ENCODE measurements at places on chromosomes 12 and 14.
A peak's percentile ranks its signal among the peaks of the same experiment; 100 is the strongest.

DNA sequence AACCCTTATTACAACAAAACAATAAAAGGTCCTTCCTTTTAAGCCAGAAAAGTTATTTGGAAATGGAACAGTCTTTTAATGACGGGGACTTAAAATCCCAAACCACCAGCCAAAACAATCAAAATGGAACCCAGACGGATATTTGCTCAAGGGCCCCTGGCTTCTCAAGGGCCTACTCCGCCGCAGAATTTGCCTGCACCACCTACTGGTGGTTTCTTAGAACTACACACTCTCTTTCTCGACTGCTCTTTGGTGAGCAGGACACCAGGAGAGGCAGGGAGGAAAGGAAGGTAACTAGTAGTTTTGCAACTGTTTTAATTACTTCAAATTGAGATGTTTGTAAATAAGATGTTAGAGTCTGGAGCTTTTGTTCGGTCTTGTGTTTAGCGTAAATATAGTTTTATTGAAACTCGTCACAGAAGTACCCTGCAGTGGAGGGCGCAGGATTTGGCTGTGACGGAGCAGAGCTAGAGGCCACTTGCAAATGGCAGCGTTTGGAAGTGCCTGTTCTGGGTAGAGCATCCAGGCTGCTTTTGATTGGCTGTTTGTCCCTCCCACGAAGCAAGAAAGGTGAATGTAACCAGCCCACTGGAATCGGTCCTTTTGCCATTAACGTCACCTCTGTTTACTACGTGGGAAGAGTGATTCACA, 238.5 kb downstream of the CACNA1C start:
- peak; percentile 30 for DNase-seq

DNA sequence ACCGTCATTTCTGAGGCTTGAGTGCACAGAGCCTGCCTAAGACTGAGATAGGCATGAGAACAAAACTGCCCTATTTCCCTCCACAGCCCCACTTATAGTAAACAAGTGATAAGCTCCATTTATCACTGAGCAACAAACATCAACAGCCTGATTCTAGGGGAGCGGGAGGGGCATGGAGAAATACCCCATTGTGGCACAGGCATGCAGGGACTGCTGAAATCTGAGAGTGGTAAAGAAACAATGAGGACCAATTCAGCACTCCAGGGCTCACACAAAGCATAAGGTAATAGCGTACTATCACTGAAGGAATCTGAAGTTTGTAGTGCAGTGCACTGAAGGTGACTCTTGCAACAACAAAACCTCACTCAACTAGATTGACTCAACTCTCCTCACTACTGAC, 186.7 kb downstream of the ANO2 start:
- DNase-seq: no peak

- DNase-seq: no peak
These were observed 288.4 kb downstream of the CACNA1C start for GRCh38 chr12:2341051-2341751.

DNA sequence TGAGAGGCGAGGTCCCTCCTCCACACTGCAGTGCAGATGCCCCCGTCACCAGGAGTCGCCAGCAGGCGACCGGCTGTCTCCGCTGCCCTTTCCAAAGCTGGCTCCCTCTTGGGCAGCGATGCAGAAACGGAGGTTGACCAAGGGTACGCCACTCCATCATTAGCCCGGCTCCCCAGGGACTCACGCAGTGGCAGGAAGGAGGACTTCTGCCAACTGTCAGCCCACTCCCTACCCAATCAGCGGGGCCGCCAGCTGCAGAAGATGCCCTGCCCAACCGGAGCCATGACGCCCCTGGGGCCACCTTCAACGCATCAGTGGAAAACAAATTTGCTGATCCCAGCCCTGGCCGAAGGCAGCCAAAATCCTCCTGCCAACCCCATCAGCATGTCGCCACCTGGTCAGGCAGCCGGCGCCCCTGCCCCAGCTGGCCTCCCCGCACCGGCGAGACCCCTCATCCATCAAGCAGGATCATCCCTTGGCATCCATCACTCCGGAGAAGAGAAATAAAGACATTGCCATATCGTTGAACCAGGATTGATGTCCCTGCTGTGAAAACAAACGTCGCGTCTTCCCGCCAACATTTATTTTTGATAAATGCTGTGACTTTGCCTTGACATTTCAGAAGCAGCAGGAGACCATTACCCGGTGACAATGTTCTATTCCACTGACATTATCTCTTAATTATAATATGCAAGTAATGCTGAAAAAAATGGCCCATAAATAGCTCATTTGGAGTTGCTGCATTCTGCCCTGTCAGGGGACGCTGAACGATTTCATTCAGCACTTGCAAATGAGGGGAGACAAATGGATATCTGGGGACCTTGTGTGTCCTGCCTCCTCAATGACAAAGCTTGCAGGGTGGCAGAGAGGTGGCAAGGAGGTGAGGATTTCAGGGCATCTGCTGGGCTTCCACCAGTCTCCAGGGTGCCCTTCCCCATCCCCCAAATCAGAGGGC, 105.1 kb downstream of the SCARB1 start:
- DNase-seq: no peak

DNA sequence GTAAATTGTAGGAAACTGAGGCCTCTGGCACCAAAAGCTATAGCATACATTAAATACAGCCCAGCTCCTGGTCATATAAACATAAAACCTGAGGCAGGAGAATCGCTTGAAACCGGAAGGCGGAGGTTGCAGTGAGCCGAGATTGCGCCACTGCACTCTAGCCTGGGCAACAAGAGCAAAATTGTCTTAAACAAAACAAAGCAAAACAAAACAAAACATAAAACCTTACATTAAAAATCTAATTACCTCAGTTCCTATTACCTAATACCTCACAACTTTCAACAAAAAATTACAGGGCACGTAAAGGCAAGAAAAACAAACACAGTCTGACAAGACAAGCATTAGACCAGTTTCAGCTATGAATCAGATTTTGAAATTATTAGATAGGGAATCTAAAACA, 36.7 kb downstream of the TMEM116 start:
- no peak for DNase-seq

- no peak for DNase-seq
These were observed at the start of gene CPM for GRCh38 chr12:68932961-68933893. CPM (minus strand) TSS chr12:68933171; CDS start chr12:68932837, 334 bp downstream.

DNA sequence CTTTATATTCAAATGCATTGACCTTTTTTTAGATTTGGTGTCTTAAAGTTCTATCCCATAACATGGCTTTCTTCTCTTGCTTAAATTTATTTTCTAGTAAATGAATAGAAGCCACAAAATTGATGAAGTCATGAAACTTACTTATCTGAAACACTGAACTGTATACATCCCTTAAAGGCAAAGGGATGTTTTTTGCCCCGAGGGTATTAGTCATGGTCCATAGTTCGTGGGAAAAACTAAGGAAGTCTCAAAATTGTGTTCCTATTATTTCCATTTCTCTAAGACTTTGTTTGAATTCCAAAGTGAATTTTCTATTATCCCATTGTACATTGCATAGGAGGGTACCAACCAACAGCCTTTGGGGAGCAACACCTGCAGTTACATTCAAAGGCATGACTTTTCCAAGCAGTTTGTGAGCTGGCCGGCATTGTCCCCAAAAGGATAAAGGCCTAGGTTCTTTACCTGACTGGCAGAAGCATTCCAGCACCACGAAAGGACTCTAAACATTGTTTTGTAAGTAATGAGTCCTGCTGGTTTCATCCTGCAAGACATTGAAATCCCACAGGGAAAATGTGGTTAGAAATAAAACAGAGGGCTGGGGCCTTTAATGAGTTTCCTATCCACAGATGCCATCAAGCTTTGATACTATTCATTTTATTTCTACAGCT, 473.5 kb downstream of the PRKD1 start:
- no peak for DNase-seq

DNA sequence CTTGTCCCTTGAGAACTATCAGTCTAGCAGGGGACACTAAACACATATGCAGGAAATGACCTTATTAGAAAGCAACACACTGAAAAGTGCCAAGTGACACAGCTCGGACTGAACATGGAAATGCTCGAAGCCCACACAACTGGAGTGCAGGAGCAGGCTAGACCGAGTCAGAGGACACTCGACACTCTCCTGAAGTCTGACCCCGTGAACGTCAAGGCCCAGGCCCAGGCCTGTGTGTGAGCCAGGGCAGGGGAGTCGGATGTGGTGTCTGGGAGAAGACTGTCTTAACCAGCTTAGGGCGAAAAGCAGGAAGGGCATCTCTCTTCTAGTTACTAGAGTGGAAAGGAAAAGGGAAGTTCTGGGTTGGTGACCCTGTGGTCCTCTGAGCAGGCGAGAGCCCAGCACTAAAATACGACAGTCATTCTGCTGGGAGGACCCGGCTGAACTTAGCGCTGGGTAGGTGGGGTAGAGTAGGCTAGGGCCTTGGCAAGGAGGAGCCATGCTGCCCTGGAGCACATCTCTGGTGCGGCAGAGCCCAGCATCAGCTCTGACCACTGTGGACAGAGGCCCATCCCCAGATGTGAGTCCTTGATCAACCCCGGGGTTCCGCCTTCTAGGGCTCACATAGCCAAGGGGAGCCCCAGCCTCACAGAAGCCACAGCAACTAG, 93.0 kb downstream of the NTF3 start:
- no peak for DNase-seq

DNA sequence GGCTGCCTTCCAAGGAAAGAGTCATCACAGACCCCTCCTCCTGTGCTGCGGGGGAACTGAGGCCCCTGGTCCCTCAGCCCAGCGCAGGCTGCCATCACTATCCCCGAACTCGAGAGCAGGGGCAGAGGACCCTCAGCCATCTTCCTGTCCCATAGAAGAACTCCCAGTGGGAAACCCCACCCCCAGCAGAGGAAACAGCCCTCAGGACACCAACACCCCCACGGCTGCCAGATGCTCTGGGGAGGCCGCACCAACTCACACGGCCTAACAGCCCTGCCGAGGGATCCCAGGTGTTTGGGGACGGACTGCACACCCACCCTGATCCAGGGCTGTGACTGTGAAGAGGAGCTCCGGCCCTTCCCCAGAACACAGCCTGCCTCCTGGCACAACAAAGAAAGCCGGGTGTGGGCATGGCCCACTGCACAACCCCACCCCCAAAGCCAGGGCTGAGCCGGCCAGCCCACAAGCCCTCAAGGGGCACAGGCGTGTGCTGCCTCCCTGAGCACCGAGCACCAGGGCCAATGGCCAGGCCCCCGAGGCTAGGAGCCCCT, 16.3 kb upstream of the C14orf180 start:
- DNase-seq: no peak

DNA sequence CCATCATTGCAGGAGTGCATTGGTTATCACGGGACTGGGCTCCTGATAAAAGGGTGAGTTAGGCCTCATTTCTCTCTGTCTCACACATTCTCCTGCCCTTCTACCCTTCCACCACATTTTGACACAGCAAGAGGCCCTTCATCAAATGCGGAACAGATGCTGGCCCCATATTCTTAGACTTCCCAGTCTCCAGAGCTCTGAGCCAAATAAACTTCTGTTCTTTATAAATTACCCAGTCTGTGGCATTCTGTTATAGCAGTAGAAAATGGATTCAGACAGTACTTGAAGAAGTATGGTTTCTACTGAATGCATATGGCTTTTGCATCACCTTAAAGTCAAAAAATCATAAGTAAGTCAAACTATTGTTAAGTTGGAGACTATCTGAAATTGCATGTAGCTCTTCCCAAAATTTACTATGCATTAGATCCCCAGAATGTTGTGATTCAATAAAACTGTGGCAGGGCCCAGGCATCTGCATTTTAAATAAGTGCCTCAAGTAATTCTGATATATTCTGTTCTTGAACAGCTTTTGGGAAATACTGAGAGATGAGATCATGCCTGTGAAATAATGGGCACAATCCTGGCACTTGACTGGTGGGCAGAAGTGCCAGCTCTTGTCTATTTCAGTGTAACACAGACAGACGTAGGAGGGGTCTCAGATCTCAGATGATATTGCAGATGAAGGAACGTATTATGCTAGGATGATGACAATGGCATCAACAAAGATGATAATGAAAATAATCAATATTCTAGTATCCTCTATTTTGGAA, 68.2 kb downstream of the E2F7 start:
- DNase-seq: no peak

- DNase-seq: no peak
These were observed 17.4 kb downstream of the GALNT4 start for GRCh38 chr12:89507015-89507824.

- DNase-seq: peak; percentile 34
These were observed 4.4 kb upstream of the CFL2 start for GRCh38 chr14:34718750-34719304.

- DNase-seq: no peak
These were observed 374.4 kb downstream of the DPF3 start for GRCh38 chr14:72519543-72519942.

DNA sequence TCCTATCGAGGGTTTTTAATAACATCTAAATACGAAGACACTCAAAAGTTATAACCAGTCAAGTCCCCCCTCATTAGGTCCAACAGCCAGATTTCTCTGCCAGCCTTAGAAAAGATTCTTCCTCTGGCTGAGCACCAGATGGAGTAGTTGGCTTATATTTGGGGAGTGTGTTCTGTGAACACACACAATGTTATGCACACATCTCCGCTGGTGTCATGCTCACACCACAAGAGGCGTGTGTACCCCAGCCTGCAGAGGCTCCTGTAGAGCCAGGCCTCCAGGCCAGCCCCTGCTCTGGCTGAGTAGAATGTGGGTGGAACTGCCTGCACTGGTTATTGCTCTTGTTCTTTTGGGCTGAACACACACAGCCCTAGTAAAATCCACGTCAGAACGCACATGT, 64.0 kb downstream of the PIWIL1 start:
- DNase-seq: peak; percentile 59

DNA sequence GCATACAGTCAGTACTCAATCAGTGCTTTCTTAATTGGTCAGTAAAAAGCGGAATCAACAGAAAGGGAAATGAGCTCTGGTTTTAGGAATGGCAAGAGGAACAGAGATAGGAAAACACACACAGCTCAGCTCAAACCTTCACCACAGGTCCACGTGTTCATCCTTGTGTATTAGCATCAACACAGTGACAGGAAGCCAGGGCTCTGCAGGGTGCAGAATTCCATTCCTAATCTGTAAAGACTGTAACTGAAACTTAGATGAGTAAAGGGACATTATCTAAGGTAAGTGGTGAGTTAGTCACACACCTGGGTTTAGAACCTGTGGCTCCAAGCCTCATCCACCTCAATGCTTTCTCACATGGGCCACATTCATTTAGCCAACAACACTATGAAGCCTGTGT, 1242.2 kb upstream of the TMEM132C start:
- no peak for DNase-seq

DNA sequence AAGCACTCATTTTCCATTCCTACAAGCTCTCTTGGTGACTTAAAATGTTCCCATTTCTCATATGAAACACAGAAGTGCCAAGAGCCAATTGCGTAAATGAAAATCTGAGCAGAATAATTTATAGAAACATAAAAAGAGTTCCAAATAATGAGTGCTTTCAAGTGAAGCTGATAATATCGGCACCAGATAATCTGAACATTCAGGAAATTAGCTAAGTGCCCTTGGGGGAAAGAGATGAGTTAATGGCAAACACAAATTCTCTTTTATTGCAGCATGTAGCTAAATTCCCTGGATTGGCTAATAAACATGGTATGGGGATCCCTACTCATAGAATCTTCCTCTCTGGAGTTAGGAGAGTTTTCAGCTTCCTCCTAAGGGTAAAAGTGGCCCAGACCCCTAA, 46.7 kb downstream of the DAD1 start:
- DNase-seq: no peak

GRCh38 chr12:32566663-32567295, 112.3 kb upstream of the DNM1L start:
- DNase-seq: no peak
